AG09319 (cell line): ENCODE measurements at places on chromosomes 2 and 18.

DNA sequence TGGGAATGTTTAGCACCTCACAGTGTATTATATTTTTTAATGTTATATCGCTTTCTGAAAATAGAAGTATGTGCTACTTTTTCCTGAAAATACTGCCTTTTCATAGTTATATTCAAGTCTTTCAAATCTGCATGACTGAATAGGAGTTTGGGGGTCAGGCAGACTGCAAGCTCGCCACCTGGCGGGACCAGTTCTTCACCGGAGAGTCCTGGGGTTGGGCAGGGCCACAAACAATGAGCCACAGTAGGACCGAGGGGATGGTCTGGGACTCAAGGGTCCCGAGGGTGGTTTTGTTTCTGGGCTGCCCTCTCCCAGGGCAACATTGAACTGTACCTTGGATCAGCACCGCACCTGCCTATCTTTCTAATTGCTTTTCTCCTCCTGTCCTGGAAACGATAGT lies 70.6 kb downstream of the VWA3B start:
- DNase-seq: no peak

DNA sequence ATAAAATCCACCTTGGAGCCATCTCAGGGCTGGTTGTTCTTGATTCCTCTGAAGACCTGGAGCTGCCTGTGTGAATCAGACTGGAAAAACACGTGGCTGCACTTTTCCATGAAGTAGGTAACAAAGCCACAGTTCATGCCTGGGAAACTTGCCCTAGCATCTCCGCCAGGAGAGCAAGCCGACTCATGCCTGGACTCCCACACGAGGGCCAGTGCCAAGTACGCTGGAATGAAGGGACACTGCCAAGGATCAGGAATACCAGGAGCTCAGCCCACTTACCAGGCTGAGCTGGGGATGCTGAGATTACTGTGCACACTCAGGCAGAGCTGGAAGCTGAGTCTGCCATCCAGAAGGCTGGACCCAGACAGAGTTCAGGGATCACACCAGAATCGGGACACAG lies 10.9 kb upstream of the FHL2 start:
- DNase-seq: peak; percentile 87

- no peak for DNase-seq
Measured at GRCh38 chr2:54422072-54422581, 34.0 kb upstream of the SPTBN1 start.

DNA sequence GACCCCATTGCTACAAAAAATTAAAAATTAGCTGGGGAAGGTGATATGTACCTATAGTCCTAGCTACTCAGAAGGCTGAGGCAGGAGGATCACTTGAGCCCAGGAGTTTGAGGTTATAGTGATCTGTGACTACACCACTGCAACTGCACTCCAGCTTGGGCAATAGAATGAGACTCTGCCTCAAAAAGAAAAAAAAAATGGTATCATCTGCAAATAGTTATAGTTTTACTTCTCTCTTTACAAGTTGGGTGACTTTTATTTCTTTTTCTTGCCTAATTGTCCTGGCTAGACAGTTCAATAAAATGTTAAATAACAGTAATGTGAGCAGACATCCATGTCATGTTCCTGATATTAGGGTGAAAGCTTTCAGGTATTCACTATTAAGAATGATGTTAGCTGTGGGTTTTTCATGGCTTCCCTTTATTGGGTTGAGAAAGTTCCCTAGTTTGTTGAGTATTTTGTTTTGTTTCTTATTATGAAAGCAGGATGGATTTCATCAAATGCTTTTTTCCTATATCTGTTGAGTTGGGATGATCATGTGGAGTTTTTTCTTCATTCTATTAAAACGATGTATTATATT lies 24.9 kb upstream of the ACOXL start:
- no peak for DNase-seq

DNA sequence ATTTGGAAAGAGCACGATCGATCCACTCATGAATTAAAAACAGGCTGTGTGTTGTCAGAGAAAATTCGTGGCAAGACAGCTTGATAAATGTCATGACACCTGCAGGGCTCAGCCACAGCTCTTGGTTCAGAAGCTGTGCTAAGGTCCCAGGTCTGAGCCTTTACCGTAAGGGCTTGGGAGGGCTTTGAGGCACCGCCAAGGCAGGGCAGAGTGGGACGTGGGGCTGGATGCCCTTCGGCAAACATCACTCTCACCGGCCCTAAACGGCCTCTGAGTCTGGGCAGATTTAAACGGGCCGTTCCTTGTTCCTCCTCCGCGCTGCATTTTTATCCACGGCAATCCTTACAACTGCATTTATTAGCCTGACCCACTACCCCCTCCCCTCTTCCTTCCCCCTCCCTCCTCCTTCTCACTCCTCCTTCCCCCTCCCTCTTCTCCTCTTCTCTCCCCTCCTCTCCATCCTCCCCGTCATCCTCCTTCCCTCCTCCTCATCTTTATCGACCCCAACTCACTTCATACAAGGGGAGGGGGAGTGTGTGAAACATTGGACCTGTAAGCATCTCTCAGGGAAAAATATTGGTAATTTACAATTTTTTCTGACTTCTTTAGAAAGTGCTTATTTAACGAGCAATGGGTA lies 33.9 kb downstream of the MBP start:
- no peak for DNase-seq

DNA sequence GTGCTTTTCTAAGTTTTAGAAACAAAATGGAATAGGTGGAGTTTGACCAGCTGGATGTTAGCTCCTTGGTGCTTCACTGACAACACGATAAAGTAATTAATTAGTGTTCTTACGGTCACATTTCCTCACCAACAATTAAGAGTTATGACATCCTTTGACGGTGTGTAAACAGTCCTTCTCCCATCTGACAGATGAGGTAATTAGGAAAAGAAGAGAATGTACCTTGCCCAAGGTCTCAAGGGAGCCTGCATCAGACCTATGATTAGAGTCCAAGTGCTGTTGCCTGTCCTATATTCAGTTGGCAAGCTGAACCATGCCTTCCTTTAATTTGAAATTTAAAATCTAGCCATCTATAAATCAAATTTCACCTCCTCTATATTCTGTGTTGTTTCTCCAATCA lies 48.3 kb upstream of the STK17B start:
- no peak for DNase-seq

DNA sequence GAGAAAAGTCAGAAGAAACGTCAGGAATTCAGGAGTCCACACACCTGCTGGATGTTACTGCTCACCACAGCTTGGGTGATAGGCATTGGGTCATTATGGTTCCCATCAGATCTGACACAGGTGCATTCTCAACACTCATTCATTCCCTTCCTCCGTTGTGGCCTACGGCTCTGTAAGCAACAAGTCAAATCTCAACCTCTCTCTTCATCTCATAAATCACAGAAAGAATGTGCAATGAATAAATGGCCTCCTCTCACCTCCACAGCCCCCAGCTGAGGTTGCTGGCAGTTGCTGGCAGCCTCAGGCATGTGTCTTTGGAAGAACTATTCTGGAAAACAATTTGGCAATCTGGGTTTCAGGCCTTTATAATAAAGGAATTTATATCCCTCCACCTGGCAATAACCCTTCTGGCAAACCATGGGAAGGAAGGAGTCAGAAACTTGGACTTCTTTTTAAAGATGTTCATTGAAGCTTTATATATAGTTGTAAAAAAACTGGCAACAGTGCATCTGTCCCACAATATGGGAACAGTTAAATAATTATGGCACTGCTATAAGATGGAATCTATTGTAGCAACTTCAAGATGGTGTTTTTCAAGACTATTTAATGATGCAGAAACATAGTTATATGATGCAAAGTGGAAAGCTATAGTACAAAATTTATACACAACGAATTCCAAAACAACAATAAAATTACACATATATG lies 175.4 kb downstream of the ANAPC1 start:
- no peak for DNase-seq

GRCh38 chr2:16784652-16785051 lies 119.0 kb upstream of the CYRIA start:
- DNase-seq: no peak

GRCh38 chr2:171921970-171922229 lies 361 bp upstream of the HAT1 start:
- no peak for DNase-seq

- DNase-seq: no peak
Measured at GRCh38 chr18:21321711-21322110, 79.7 kb downstream of the GREB1L start.

- no peak for DNase-seq
Measured at GRCh38 chr2:97749581-97749980, 36.2 kb downstream of the ZAP70 start.

- no peak for DNase-seq
Measured at GRCh38 chr2:154908327-154908726, 209.8 kb downstream of the KCNJ3 start.

DNA sequence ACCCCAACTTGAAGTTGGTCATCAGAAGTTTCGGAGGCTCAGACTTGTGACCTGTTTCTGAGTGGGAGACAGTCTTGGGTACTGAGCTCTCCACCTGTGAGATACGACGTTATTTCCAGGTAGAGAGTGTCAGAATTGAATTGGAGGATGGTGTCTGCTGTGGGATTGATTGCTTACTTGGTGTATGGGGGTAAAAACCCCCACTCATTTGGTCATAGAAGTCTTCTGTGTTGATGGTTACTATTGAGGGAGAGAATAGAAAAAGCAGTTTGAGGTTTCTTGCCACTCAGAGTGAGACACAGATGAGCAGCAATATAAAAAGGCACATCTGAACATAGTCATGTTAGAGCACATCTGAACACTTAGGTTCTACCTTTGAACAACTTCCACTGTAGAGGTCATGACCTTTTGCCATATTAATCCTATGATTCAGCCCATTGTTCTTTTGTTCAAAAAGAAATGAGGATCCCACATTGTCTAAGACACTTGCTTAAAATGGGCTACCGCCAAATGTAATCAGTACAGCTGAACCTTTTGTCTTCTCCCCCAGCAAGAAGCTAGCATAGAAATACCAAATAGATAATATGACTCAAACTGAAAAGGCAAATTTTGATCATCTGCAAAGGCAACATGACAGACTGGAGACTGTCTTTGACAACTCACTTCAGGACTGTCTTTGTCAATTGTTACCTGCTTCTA lies 73.3 kb downstream of the NAB1 start:
- no peak for DNase-seq

DNA sequence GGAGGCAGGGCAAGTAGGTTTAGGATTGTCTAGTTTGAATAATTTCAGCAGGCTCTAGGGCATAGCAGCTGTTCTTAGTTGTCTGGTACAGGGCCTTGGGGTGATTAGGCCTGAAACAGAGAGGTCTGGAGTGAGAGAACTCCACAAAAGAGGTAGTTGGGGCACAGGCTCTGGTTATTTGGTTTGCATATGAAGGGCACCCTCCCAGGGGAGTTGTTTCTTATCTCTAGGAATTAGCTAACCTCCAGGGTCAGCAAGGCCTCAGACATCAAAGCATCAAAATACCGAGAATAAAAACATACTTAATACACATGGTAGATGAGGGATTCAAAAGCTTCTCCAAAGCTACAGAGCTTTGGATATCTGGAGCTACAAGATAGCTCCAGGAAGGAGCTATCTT lies 38.3 kb upstream of the SLC14A2 start:
- DNase-seq: no peak

DNA sequence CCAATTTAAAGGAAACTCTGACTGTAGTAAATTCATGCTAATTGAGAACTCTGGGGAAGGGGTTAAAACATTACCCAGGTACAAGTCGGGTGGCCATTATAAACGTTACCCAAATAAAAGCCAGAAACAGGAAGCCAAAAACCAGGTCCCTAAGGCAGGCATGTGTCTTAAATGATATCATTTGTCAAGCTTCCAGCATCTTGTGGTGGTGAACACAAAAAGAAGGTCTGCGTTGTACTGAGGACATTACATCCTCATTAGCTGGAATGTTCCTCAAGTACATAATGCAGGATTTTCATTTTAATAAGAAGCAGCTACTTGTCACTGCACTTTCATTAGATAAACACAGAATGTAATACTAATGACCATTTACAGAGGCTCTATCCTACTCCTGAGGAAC lies 10.9 kb downstream of the PTGR3 start:
- no peak for DNase-seq

DNA sequence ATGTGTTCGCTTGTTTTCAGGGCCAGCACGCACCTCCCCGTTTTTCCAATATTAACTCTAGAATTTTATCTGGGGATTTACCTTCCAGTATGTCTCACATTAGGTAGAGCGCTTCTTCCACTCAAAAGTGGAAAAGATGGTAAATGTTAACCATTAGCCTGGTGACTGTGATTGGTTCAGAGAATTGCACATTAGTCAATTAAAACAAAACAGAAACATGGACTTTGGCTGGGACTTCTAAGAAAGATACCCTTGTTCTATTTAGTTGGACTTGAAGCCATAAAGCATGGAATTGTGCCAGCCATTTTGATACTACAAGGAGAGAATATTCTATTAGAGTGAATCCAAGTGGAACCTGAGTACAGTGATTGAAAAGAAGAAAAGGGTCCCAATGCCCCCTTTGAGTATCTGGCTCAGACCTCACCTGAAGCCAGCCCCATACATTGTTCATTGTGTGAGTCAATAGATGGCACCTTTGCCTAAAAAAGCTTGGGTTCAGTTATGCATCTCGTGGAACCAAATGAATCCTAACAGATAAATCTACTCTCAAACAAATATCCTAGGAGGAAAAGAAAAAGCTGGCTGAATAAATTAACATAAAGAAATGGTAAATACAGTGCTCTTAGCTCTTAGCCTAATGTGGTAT lies 354.3 kb downstream of the IRS1 start:
- DNase-seq: no peak

DNA sequence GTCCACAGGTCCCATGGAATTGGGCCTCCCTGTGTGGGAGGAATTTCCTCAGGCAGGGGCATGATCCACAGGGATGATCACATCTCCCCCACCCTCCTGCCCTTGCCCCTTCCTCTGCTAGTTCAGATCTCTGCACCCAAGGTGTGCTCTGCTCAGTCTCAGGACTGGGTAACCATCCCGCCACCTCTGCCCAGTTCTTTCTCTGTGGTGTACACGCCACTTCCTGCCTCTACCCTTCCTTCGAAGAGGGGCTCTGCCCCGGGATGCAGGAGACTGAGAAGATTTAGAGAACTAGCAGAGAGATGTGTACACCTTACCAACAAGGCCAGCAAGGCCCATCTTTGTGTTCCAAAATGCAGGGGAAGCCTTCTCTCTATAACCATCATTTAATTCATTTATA lies 160.4 kb downstream of the CELF4 start:
- DNase-seq: no peak

DNA sequence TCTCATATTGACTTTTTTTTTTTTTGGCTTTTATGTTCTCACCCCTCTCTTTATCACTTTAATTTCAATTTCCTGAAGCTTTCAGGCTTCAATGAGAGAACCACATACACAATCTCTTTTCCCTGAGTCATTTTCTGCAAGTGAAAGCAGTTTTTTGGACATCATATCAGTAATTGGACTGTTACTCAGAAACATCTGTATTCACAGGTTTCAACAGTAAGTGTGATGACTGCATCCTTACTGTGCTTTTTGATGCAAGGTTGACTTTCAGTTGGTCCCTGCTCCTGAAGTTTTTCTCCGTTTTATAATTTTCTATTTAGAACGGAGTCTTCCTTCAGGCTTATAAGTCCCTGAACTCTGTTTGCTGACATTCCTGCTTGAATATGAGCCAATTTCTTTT lies 70.5 kb upstream of the CCBE1 start:
- DNase-seq: no peak
